Activated T-cell treated with anti-CD3 and anti-CD28 coated beads for 48 hours (primary cell): ENCODE measurements at places on chromosomes 4 and X.

GRCh38 chr4:14667624-14668151, 334.6 kb upstream of the CPEB2 start:
- DNase-seq: no peak

DNA sequence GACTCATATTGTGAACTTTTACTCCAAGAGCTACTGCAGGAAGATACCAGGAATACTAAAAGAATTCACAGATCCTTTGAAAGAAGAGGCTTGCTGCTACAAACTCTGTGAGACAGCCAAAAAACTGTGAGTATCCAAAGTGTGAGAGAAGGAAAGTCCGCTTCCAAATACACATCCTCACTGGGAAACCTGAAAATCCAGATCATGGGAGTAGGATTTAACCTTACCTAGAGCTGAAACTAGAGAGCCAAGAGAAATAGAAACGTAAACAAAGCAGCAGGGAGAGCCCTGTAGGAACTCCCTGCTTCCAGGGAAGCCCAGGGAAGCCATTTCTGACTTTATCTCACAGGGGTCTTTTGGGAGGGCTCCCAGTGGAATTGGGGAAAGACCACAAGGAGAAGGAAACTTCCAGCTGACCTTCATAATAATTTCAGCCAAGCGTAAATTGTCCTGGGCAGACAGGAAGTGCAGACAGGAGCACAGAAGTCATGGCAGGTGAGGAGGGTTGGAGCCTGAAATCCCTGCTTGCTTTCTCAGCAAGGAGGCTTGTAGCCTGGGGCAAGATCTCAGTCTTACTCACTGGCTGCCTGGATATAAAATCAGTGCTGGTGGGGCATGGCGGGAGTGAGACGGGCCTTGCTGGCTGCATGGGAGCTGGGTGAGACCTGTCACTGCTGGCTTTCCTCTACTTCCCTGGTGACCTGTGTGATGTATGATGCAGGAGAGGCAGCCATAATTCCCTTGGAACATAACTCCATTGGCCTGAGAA, 26.2 kb upstream of the NFKB1 start:
- DNase-seq: no peak

GRCh38 chr4:35525192-35525978, 718.9 kb downstream of the ARAP2 start:
- DNase-seq: no peak

- DNase-seq: no peak
Measured at GRCh38 chr4:104163820-104164219, 330.9 kb downstream of the CXXC4 start.

- no peak for DNase-seq
Measured at GRCh38 chr4:81682492-81682891, 210.8 kb upstream of the RASGEF1B start.

DNA sequence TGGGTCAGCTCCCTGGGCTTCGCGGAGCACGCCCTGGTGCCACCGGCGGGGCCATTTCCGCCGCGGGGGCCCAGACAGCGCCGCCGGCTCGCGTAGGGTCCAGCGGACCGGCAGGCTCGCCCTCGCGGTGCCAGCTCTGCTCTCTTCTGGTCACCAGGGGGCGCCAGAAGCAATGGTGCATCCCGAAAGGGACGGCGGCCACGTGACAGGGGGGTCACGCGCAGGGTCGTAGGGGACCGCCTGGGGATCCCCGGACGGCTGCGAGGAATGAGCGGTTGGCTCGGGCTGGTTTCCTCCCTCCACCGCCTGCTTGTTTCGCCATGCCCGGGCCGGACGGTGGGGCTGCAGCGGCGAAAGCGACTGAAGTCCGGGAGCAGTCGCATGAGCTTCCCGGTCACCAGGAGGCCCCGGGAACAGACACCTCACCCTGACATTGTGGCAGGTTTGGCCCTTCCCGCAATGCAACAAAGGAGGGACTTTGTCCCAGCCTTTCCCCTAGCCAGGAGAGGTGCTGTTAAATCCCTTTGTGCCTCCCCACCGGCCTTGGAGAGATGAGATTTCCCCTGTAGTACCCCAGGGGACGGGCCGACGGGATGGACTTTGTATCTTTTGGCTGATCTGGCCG, 15.8 kb downstream of the ZCCHC12 start:
- DNase-seq: peak; percentile 55
